ENCODE measurements at places on chromosomes 7 and 10. TPM values are rescaled to one million over a fixed set of nuclear protein-coding genes. Genes with fewer than 3 reads are reported as not detected.
A peak's percentile ranks its signal among the peaks of the same experiment; 100 is the strongest.

The SLC25A13 gene
- 25.8 TPM for total RNA-seq

The SYT15 gene
- 1.3 TPM for total RNA-seq

The NEBL gene
- total RNA-seq = 0.59 TPM

The GPR146 gene
- total RNA-seq = 2.5 TPM

DNA sequence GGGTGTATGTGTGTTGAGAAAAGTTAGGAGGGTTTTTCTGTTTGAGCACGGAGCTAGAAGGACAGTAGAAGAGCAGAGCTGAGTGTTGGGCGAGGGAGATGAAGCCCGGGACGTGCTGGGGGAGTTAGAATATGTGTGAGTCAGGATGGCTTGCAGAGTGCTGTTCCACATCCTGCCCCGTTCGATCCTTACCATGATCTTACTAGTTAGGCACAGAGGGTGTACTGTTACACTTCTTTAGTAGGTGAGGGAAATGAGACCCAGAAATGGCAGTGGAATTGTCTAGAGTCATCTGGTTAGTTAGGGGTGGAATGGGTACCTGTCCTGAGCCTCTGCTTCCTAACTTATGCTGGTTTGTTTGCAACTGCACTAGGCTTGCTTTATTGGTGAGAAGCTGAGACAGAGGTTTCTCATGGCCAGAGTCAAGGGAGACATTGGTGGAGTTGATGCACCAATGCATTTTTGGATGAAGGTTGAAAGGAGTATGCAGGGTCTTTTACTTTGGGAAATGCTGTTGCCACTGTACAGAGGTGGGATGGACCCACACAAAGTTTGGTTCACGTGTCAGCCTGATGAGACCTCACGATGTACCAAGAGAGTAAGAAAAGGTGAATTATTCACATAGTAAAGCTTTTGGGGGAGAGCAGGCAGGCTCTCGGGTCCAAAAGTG, 42.4 kb downstream of the CCNY start:
- peak; percentile 61 for DNase-seq

GRCh38 chr10:72626444-72626754, 520 bp upstream of the MICU1 start:
- no peak for DNase-seq

GRCh38 chr10:30413996-30414576, 19.9 kb upstream of the MAP3K8 start:
- peak; percentile 83 for DNase-seq

DNA sequence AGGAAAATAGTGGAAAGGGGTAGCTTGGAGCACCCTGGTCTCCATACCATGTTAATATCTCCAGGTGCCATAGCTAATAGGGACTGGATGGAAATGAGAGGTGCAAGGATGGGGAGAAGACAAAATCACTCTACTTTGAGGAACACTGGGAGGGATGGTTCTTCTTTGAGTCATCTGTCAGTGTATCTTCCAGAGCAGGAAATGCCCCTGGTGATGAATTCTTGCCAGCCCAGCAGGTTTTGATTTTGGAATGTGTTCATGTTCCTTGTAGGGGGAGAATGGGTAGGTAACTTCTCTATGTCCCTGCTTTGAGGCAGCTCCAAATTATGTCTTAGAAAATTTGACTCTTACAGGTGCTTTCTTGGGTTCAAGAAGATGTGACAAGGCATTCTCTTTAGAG, 177.0 kb upstream of the GLI3 start:
- no peak for DNase-seq

DNA sequence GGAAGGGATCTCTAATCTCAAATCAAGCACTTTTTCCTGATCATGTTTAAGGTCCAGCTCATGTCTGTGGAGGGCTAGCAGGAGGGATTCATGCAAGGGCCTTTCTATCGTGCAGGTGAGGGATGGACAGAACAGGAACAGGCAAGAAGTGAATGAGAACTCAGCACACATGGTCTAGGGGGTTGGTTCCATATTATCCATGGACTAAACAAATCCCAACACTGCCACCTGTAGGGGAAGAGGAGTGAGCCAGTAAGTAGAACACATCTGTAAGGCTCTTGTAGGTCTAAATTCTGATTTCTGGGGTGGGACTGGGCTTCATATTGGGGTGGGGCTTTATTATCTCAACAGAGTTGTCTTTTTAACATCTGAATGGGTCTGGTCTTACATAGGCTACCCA, 138.0 kb upstream of the TARP start:
- DNase-seq = no peak

DNA sequence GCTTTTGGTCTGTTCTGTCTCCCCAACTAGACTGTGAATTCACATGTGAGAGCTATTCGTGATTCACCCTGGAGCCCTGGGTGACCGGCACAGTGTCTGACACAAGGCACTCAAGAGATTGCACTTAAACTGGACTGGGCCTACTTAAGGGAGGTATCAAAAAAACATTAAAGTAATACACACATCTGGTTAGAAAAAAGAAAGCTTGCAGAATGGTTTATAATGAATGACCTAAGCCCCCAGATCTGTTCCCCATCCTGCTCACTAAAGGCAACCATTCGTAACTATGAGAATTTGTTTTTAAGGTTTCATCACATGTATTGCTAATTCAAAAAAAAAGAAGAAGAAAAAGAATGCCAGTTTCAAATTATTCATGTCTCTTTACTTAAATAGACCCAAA, 74.5 kb downstream of the DGKI start:
- no peak for DNase-seq

- peak; percentile 93 for DNase-seq
Observed at GRCh38 chr7:30564243-30564892, 30.3 kb upstream of the GARS1 start.

DNA sequence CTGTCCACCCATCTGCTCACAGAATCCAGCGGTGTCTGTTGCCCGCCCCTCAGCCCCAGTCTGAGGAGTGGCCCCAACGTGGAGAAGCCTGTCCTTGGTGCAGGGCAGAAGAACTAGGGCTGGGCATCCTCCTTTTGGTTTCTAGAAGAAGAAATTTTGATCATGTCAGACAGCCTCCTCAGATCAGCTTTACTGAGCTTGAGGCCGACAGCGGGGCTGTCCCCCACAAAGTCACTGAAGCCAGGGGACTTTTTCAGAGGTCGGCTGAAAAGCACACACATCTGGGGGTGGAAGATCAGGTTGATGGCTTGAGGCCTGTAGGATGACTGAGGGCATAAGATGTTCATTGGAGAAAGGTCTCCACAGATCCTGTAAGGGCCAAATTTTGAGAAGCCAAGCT, 767.9 kb downstream of the GRID1 start:
- no peak for DNase-seq
